AG09319 (cell line): ENCODE measurements at places on chromosomes 2 and 18.

GRCh38 chr18:199768-200167 lies 41.4 kb downstream of the USP14 start:
- DNase-seq = no peak

DNA sequence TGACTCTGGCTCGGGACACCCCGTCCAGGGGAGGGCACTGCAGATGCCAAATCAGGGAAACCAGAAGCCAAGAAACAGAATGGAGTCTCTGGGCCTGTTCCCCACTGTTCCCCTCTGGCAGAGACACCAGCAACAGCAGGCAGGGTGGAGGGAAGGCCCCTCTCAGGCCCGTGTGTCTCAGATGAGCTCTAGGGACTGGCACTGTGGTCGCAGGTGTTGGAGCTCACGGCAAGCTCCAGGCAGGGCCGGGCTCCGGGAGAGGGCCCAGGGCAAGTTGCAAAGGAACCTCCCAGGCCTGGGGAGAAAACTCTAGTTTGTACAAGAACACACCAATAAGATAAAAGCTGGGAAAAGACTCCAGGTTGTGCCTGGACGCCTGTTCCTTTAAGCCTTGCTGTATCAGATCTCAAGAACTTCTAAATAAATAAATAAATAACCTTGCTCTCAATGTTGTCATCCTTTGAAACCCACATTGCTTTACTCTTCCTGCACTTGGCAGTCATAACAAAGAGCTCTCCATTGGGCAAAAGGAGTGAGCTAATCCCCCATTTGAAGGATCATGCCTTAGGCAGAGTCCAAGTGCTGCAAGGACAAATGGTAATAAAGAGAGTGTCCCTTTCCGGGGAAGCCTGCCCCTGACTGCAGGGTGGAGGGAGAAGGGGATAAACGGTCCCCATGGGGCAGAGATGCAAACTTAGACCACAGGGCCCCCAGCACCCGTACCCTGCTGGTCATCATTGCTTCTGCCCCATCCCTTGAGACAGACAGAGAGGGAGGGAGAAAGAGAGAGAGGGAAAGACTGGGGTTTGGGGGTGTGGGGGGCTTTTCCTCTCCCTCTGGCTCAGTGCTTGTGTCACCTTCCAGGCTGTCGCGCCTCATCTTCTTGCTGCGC lies 33.3 kb downstream of the CNGA3 start:
- no peak for DNase-seq

- DNase-seq = no peak
Observed at GRCh38 chr2:240557808-240558207, at the start of gene ANKMY1. ANKMY1 (minus strand) TSS chr2:240557988; CDS start chr2:240557335, 653 bp downstream.

- no peak for DNase-seq
Observed at GRCh38 chr2:138718405-138718804, 61.8 kb downstream of the NXPH2 start.

GRCh38 chr2:73088703-73089102 lies 17.2 kb upstream of the SFXN5 start:
- DNase-seq = no peak

DNA sequence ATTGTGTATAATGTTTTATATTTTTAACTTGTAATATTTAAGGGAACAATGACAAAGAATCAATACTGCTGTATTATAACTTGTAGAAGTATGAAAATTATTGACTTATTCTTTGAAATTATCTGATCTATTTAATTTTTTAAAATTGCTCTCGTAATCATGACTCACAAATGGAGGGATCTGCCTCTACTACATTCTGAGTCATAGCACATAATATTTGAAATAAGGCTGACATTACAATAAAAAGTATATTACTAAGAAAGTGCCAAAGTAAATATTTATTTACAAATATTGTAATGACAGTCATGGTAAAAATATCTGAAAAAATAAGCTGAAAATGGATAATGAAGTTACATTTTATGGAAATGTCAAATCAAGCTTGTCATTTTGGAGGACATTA lies 1144.6 kb upstream of the CDH2 start:
- DNase-seq = no peak

DNA sequence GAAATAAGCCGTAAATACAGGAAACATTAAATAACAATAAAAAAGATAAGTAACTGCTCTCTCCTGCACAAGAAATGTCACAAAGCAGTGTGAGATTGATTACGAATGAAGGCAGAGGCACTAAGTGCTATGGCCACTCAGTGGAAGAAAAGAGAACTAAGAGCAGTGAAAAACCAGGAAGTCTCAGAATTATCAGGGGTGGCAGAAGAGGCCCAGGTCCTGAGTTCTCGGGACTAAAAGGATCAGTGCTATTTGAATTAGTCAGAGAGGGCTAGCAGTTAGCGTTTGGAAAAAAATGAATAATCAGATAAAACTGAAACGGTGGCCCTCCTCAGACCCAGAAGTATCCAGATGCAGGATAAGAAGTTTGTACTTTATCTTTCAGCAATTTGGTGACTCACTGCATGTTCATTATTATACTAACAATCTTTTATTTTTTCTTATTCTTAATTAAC lies 367.1 kb downstream of the ZEB2 start:
- DNase-seq = no peak

GRCh38 chr2:113141451-113141850 lies 14.1 kb downstream of the IL1RN start:
- no peak for DNase-seq

DNA sequence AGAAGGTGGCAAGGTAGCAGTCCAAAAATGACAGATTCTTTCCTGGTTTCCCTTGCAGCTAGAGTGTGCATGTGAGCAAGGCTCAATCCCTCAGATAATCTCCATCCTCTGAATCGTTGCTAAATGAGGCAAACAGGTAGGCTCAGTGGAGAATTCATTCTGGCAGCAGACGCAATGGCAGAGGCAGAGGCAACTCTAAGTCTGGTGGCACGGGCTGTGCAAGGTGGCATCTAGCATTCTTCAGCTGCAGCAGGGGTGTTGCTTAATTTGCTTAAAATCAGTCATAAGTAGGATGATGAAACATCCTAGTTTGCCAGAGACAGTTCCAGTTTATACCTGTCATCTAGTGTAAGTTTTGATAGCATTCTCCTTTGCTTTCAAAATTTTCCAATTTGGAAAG lies 391.1 kb upstream of the MEX3C start:
- no peak for DNase-seq

GRCh38 chr2:69065735-69066336 lies 52.9 kb downstream of the ANTXR1 start:
- DNase-seq = no peak

GRCh38 chr2:75100801-75101151 lies 98.5 kb downstream of the TACR1 start:
- DNase-seq = no peak

DNA sequence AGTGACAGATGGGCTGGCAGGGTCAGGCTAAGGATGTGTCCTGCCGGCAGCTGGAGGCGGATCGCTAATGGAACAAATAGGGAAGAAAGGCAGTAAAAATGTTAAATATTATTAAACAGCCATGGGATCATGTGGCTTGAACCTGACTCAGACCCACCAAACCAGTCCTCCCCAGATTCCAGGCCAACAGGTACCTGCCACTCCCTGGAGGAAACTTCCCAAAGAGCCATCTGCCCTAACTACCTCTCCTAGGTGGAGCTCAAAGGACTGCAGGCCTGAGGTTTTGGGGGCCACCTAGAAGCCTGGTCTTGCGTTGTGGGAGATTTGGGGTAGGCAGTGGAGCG lies 34.3 kb downstream of the CIB4 start:
- DNase-seq = no peak

- DNase-seq = no peak
Observed at GRCh38 chr18:48613589-48614404, 75.0 kb downstream of the CTIF start.

DNA sequence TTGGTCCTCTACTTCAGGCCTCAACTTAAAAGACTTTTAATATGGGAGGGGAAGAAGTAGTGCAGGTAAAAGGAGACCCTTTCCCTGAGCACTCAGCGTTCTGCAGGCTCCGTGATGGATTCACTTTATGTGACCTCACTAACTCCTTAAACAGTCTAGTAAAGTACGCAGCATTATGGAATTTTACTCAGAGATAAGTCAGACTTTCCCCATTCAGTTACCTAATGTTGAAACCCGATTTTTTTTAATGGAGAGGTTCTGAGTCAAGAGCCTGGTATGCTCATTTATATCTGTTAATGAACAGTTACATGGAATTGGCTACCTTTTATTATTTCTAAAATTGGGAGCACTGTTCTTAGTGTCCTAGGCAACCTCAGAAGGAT lies 34.1 kb downstream of the RASGRP3 start:
- no peak for DNase-seq

DNA sequence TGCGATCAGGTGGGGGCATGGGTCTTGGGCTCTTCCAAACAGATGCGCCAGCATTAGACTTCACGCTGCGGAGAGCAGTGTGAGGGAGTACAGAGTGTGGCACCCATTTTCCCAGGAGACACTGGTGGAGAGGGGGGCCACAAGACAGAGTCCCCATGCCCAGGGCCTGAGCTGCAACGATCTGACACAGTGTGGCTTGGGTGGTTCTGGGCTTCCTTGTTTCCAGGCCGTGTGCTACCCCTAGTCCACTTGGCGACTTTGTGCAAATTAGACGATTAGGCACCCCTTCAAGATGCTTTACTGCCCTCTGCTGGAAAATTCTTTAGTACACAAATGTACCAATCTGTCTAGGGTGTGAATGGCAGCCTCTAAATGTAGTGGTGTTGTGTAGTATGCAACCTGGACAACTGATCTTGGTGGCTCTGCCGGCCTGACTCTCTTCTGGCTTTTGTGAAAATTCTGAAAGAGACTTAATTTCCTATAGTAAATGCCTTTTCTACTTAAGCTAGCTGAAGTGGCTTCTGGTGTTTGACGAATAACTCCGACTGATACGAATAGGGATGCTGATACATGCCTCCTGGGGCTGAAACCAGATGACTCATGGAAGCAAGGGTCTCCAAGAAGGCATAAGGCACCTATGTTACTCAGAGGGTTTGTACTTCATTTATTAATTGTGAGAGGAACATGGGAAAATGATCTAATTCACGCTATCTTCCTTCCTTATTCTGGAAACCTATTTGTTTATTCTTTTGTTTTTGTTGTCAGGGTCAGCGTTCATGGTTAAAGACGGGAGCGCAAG lies 92.3 kb upstream of the SMAD2 start:
- DNase-seq = no peak

GRCh38 chr2:109214651-109215371 lies 85.8 kb downstream of the SH3RF3 start:
- DNase-seq = no peak

GRCh38 chr2:142865924-142866323 lies 11.5 kb upstream of the KYNU start:
- no peak for DNase-seq

DNA sequence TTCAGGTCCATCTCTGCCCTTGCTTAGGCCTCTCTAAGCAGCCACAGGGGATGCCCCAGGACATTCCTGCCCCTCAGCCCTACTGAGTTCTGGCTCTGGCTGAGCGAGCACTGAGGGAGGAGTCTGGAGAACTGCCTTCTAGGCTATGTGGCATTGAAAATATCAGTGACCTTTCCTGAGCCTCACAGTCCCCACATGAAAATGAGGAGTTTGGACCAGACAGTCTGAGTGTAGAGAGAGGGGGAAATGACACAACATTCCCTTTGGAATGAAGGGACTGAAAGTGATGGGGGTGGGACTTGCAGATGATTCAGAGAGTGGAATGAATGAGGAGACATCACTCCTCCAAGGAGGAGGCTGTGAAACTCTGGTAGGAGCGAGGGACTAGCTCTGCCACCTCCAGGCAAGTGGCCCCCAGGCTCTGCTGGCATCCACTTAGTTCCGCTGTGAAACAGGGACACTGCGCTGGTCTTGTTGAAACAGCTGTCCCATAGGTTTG lies 8.0 kb downstream of the TNS1 start:
- DNase-seq = no peak

- DNase-seq = no peak
Observed at GRCh38 chr2:203018181-203018580, 3.5 kb downstream of the NBEAL1 start.

DNA sequence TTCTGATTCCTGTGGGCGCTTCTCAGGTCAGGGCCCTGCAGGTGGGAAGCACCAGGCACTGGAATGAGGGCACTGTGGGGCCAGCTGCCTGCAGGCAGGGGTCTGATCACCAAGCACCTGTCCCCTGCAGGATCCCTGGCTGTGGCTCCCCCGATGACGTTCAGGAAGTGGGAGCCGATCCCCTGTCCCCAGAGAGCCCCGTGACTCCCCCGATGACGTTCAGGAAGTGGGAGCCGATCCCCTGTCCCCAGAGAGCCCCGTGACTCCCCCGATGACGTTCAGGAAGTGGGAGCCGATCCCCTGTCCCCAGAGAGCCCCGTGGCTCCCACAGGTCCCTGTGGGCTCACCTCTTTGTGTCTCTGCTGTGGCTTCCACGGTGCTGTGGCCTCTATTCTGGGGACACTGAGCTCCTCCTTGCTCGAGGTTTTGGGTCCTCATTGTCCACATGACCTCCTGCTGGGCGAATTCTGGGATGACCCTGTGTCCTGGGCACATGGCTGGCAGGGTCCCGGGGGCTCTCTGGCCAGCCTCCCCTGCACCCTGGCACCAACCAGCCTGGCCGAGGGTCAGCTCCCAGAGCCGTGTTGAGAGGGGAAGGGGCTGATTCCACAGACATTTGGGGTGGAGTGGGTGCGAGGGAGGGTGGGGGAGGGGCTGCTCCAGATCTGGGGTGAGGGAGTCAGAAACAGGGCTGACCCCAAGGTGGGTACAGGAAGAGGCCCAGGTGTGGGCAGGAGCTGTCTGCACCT lies 4.8 kb downstream of the NEU4 start:
- DNase-seq = no peak

GRCh38 chr2:42905341-42906110 lies 113.1 kb upstream of the HAAO start:
- DNase-seq = no peak

GRCh38 chr2:8659735-8660492 lies 21.9 kb upstream of the ID2 start:
- DNase-seq = no peak

- DNase-seq = no peak
Observed at GRCh38 chr2:205708231-205708631, 25.9 kb downstream of the NRP2 start.

DNA sequence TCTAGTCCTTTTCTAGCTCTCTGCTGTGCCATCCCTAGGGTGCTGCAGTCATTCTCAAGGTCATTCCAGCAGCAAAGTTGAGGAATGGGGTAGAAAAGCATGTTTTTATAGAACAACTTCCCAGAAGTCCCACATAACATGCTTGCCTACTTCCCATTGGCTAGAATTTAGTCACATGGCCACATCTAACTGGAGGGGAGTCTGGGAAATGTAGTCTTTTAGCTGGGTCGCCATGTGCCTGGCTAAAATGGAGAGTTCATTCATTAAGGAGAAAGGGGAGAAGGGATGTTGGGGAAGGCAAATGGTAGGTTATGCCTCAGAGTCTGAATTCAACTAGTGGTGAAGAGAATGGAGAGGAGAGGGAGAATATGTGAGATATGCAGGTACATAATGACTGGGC lies 85.7 kb downstream of the SLC4A3 start:
- no peak for DNase-seq

DNA sequence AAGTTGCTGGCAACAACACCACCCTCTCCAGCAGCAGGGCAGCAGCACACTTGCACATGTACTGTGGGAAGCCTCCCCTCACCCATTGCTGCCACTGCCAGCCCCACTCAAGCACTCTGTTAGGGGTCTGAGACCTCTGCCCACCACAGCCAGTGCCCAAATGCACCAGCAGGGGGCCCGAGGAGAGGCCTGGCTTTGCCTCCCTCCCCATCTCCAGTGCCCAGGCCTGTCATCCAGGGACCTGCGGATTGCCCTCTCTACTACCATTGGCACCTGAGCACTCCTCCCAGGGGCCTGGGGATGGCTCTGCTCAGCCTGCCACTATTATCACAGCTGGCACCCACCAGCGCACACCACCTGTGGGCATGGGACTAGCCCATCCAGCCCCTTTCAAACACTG lies 175.7 kb downstream of the PMAIP1 start:
- no peak for DNase-seq
